RWPE2 (cell line): ENCODE measurements at places on chromosomes 1 and 21.

DNA sequence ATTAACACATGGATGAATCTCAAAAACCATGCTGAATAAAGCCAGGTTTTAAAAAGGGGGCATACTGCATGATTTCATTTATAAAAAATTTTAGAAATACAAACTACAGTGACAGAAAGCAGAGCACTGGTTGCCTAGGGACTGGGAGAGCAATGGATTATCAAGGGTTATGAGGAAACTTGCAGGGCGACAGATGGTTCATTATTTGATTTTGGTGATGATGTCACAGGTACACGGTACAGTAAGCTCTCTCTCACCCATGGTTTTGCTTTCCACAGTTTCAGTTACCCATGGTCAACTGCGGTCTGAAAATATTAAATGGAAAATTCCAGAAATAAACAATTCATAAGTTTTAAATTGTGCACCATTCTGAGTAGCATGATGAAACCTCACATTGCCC, 14.1 kb downstream of the VAMP4 start:
- DNase-seq, result no peak

GRCh38 chr1:2642131-2642559, 9.3 kb upstream of the MMEL1 start:
- peak; percentile 41 for DNase-seq

DNA sequence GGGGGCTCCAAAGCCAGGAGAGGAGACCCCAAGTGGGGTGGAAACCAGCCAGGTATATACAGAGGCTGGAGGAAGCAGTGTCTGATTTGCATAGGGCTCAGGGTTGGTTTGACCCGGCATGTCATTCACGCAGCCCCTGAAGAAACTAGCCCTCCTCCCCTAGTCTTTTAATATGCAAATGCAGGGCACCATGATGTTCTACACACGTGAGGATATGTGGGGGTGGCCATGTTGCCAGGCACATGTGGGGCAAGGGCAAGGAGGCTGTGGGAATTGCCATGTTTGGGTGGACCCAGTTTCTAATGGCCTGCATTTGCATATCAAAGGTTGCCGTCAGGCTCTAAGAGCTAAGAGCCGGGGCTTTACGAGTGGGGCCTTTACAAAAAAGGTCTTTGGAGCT, 12.0 kb upstream of the RHOU start:
- DNase-seq, result no peak

DNA sequence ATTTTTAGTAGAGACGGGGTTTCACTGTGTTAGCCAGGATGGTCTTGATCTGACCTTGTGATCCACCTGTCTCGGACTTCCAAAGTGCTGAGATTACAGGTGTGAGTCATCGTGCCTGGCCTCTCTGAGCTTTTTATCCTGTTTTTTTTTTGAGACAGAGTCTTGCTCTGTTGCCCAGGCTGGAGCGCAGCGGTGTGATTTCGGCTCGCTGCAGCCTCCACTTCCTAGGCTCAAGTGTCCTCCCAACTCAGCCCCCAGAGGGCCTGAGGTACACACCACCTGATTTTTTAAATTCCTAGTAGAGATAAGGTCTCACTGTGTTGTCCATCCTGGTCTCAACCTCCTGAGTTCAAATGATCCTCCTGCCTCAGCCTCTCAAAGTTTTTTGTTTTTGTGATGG, 20.4 kb downstream of the SESN2 start:
- no peak for DNase-seq

DNA sequence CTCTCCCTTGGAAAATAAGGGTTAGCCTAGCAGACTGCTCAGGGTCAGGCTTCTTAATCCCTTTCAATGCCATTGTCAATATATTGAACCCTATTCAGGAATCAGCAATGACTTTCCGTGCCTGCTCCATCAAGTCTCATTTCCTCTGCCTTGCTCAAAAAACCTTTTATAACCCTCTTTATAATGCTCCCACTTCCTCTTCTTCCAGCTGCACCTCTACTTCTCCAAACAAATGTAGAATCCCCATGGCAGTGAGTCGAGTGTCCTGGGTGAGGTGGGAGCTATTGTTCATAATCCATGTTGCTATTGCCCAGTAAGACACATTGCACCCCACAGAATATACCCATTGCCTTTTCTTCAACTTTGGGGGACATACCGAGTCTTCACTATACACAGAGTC, 58.6 kb downstream of the OLIG1 start:
- DNase-seq, result no peak

DNA sequence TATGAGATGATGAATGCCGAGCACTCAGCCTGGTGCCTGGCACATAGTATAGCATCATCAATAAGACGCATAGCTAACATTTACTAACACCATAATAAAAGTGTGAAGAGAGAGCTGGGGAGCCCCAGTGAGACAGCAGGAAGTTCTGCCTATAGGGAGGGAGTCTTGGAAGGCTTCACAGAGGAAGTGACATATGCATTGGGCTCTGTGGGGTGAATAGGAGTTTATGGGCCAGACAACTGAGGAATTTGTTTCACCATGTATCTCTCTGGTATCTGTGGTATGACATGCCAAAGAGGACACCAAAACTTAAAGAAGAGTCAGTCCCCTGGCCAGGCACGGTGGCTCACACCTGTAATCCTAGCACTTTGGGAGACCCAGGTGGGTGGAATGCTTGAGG, 118.3 kb upstream of the TMEM51 start:
- no peak for DNase-seq

- DNase-seq, result no peak
These were observed 64.0 kb upstream of the ZNF281 start for GRCh38 chr1:200473698-200474371.

DNA sequence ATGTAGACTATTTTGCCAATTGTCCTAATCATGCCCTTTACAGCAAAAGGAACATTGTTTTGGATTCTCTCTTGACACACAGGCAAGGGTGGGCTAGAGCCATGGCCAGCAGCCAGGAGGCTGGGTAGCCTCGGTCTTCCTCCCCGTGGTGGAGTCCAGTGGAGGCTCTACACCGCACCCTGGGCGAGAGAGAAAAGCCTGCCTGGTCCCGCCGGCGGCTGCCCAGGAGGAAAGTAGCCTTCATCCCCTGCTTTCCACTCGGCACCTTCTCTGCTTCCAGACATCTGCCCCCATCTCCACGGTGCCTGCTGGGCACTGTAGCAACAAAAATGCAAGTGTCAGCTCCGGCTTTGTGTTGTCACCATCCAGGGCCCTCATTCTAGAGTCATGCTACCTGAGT, 21.6 kb downstream of the PROK1 start:
- DNase-seq, result no peak

- no peak for DNase-seq
These were observed 24.7 kb downstream of the HSF2BP start for GRCh38 chr21:43634618-43635017.

DNA sequence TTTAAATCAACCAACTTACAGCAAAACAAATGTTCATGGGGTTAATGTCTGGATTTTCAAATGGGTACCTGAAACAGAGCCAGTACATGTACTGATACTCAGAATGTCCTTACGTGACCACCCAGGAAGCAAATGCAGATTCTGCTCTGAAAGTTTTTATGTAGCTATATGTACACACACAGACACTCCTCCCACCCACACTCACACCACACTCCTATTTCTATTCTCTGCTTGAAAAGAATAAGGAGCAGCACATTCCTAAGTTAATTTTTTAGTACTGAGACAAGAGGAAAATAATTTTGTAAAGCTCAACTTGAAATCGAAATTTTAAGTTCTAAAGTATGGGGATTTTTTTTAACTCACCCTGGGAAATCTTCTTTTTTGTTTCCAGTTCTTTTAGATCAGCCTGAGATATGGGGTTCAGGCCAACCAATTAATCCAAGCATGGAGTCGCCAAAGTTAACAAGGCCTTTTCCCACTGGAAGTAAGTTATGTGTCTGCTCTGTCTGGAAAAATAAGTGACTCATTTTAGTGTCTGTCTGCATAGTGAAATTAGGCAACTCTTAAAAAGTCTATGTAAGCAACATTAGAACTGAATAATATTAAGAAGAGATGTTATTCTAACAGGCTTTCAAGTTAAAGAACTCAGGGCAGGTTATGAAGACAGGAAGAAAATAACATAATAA, 75.5 kb upstream of the DYNLT5 start:
- no peak for DNase-seq

- no peak for DNase-seq
These were observed 330.5 kb upstream of the ADGRL2 start for GRCh38 chr1:81470275-81470674.

- no peak for DNase-seq
These were observed 314.7 kb downstream of the AMY1C start for GRCh38 chr1:104064399-104064798.
